DMS79 (cell line): ENCODE measurements at places on chromosomes 3 and 15.

- DNase-seq: no peak
Measured at GRCh38 chr3:66037986-66038369, 740 bp downstream of the MAGI1 start.

- no peak for DNase-seq
Measured at GRCh38 chr3:12986521-12986920, 86.7 kb downstream of the IQSEC1 start.

DNA sequence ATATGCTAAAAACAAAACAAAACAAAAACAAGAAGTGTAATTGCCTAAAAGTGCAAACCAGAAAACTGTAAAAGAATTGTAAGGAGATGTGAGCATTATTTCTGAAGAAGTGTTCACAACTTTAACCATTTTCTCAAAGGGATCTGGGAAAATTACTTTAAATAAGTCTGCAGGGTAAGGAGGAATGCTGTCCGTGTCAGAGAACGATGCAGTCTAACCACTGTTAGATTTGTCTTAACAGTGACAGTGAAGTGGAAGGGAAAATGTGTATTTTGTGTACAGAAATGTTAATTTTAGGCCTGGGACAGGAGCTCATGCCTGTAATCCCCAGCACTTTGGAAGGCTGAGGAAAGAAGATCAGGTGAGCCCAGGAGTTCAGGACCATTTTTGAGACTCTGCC is 95.7 kb downstream of the DLG1 start:
- no peak for DNase-seq

DNA sequence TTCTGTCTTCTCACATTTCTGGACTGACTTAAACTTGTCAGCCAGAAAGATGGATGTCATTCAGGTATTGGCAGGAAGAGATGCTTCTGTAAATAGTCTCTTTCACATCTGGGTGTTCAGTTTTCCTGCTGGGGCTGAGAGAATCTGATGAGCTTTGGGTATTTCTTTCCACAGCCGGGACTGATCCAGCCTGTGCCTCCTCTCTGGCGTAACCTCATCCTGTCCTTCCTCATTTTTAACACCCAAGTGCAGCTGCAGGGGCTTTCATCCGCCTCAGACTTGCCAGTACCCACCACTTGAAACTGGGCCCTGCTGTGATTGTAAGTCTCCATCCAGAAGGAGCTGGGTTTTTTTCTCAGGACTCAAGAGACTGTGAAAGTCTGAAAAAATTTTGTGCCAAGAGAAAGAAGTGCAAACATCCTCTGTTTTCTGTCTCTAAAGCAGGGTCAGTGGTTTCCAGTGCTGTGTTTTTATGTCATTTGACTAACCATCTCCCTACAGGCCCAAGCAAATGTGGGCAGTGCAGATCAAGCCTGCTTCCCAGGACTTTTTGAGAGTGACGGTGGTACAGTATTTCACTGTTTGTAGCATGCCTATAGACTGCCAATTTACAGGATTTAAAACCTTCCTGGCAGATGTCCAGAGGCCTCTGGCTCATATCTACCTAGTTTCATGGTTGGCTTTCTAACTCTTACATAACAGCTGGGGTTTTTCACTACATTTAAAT is 342.7 kb downstream of the PTPRG start:
- DNase-seq: peak; percentile 55

DNA sequence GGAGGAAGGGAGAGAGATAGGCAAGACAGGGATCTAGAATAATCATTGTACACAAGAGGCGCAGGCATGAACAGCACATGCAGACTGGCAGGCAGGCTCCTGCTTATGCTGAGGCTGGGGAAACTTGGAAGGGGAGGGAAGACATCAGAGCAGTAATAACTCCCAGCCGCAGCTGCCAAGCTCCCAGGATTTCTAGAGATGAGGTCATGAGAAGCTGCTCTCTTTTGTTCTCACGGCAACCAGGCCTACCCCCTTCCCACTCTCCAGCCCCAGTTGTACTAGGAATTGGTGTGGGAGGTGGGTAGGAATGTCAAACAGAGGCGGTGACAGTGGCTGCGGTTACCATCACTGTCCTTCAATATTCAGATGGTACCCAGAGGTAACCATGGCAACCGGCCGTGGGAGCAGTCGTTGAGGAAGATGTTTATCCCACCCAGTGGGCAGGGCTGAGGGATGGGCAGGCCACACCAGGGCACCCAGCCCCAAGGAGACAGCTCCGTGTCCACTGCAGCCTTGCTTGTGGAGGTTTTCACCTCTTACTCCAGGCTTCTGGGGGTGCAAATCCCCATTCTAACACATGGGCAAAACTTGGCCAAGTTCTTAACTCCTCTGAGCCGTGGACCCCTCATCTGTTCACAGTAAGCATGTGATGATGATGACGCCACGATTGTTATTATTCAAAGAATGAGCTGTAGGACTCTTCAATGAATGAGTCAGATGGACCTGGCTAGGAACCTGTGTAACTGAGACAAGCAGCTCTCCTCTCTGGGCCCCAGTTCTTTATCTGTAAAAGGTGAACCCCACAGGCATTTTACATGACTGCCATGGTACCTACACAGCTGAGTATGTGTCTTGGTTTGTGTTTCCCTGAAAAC is 360.8 kb upstream of the PROK2 start:
- no peak for DNase-seq

- DNase-seq: no peak
Measured at GRCh38 chr3:53805463-53806159, 40.6 kb downstream of the CHDH start.

GRCh38 chr3:623914-624545 is 427.5 kb downstream of the CHL1 start:
- no peak for DNase-seq

GRCh38 chr3:187361835-187362234 is 6.3 kb upstream of the RTP4 start:
- DNase-seq: peak; percentile 26

GRCh38 chr3:88057630-88058305 is 1.0 kb downstream of the CGGBP1 start:
- DNase-seq: no peak

- DNase-seq: no peak
Measured at GRCh38 chr15:29533647-29534046, 264.0 kb upstream of the NSMCE3 start.

GRCh38 chr3:112858410-112859069 is 11.9 kb upstream of the CD200R1L start:
- no peak for DNase-seq

DNA sequence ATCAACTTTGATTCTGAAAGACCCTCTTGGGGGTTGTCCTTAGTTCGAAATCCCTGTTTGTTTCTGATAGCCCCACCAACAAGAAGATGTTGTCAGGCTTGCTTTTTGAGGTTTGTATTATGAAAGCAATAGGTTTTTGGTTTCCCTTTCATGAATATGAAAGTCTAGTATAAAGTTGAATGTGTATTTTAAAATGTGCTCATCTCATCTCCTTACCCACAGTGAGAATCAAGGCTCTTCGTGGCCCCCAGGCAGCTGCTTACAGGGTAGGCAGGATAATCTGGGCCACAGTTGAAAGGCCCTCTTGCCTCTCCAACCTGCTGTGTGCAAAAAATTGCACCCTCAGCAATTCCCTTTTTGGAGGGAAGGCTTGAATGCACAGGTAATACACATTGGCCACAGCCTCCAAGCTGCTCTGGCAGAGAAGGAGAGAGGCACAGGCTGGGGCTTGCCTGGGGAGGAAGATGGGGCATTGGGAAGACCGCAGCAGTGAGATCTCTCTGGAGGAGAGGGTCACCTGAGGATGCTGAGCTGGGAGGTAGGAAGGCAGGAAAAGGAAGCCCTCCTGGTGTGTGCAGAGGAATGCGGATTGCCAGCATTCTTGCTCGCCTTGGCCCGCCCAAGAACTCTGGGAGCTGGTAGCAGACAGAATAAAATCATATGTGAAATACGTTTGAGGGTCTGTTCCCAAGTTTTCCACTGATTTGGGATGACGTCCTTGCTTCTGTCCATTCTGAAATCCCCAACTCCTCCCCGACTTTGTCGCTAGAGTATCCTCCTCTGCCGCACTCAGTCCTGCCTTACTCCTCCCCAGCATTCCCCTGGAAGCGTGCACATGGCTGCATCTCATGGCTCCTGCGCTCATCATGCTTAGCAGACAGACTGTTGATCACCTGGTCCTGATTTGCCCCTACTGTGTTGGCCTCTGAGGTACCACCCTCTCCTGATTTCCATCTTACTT is 196.4 kb downstream of the RPLP1 start:
- DNase-seq: peak; percentile 26
